ENCODE measurements at places on chromosomes 2 and 18.

DNA sequence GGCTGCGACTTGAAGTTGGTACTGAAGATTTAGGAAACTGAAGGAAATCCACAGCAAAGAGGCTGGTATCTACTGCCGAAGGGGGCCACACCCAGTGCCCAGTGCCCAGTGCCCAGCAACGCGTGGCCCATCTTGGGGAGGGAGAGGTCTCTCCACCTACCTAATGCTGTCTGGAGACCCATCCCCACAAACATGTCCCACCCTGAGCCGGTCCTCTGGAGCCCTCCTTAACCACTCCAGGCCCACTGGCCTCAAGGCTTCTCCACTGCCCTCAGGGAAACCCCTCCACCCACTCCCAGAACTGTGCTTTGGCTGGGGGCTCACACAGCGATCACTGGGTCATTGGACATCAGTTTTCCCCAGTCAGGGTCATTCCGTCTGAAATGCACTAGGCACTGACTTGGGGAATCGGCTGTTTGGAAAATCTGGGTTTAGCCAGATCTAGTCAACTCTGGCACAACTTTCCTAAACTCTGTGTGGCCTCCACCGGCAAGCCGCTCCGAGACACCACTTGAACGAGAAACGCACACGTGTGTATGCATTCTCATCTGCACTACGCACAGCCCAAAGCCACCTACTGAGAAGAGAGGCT is 20.1 kb downstream of the GPR55 start:
- DNase-seq = no peak

GRCh38 chr2:54551123-54551756 is 95.1 kb downstream of the SPTBN1 start:
- no peak for DNase-seq

DNA sequence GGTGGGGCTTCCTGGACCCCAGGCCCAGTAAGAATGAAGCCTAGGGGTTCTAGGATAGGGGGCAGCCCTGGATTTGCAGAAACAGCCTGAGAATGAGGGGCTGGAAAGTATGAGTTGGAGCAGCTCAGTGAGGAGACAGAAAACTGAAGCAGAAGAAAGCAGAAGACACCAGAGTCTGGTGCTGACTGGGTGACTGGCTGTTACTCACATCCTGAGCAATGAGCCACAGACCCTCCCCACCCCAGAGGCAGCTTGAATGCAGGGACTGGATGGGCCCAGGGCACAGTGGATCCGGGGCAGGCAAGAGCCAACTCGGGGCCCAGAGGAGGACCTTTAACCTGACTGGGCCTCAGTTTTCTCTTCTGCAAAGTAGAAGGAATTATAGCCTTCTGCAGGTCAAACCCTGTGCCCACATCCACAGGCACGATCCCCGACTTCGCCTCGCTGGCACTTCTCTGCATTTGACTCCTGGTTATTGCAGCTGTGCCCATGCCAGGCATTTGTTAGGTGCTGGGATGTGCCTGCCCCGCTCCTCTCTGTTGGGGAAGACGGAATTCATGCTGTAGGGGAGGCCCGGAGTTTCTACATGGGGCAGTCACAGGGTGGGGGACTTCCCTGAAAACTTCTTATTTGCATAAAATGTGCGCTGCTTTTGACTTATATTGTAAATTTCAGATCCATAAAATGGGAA is 8.5 kb downstream of the STEAP3 start:
- DNase-seq = no peak

- no peak for DNase-seq
These were observed 15.4 kb downstream of the CEP68 start for GRCh38 chr2:65071499-65072180.

- DNase-seq = no peak
These were observed 250.9 kb downstream of the DCDC2C start for GRCh38 chr2:3954261-3954660.

- no peak for DNase-seq
These were observed 10.4 kb downstream of the GCC2 start for GRCh38 chr2:108459441-108459840.
